ENCODE measurements at places on chromosomes 16 and 17.
A peak's percentile ranks its signal among the peaks of the same experiment; 100 is the strongest.

DNA sequence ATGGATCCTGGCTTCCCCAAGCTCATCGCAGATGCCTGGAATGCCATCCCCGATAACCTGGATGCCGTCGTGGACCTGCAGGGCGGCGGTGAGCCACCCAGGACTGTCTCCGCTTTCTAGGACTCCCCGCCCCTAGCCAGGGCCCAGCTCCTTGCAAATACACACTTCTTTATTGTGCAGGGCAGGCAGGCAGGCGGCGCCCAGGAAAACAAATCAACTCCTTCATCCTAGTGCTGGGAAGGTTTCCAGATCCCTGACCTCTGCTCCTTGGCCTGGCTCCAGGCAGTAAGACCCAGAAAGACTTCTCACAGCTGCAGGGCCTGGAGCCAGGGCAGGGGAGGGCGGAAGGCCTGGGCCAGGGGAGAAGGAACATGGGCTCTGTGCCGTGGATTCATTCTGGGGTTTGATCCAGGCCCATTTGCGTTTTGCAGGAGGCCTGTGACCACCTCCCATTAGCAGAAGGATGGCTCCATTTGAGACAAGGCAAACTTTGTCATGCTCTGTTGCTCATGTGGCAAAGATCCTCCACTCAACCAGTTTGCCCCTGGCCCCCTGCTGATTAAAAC, 6.0 kb upstream of the LPCAT2 start:
- peak; percentile 78 for DNase-seq

GRCh38 chr17:12680407-12680897, 14.8 kb downstream of the MYOCD start:
- no peak for DNase-seq

GRCh38 chr17:76686538-76687297, 24.0 kb downstream of the MXRA7 start:
- DNase-seq: no peak

DNA sequence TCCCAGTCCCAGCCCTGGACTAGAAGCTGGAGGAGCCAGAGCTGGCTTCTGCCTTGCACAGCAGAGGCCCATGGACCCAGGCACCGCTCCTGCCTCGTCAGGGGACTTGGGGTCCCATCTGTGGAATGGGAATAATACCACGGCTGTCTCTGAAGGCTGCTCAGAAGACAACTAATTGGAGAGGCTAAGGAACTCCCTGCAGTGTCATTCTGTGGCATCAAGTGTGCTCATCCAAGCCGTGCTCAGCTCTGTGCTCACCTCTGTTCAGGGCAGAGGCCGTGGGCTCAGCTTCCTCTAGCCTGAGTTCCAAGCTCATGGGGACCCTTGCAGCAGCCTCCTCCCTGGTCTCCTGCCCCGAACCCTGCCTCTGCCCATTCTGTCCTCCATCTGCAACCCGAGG, 31.8 kb downstream of the BEAN1 start:
- no peak for DNase-seq

- DNase-seq: no peak
These were observed 2.5 kb upstream of the CCL2 start for GRCh38 chr17:34252444-34253138.

DNA sequence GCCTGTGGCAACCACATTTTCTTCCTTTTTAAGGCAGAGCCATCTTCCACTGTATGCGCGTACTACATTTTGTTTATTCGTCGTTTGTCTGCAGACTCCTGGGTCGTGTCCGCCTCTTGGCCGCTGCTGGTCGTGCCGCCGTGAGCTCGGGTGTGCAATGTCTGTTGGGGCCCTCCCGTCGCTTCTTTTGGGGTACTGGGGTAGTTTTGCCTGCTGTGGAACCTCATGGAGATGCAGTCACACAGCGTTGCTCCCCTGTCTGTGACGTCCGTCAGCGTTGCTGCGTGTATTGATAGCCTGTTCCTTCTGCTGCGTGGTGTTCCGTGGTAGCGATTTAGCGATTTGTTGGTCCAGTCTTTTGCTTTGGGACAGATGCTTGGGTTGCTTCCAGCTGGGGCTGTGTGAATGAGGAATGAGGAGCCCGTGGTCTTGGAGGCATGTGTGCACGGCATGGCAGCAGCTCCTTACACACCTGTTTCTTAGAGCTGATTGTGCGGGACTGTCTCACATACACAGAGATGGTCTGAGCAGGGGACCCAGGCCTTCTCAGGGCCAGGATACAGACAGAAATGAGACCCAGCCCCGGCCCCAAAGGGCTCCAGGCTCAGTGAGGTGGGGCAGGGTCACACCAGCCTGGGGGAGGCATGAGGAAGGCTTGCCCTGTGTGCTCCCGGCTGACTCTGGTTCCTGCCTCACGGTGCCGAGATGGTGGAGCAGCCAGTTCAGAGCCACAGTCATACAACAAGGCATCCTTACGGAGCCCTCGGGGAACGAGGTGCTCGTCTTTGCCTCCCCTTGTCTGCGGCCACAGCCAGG, 78.4 kb upstream of the GSE1 start:
- DNase-seq: no peak

- no peak for DNase-seq
These were observed 24.0 kb downstream of the PIK3R5 start for GRCh38 chr17:8941520-8941919.

DNA sequence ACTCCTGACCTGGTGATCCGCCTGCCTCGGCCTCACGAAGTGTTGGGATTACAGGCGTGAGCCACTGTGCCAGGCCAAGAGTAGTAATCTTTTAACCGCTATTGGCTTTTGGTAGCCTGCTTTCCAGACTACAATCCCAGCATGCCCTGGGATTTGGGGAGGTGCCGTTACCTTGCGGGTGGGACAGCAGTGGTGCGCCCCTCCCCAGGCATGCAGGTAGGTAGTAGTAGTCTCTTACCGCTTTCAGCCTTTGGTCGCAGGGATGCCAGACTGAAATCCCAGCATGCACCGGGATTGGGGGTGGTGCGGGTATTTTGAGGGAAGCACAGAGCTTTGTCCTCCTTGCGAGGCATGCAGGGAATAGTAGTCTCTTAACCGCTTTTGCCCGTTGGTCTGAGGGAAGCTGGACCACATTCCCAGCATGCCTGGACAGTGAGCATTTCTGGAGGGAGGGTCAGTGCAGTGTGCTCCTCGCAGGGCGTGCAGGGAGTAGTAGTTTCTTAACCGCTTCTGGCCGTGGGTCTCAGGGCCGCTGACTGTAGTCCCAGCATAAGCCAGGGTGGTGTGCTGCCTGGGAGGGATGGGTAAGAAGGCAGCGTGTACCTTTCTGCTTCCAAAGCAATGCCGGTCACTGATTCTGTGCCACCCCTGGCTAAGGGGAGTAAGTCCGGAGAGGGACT, 1686.8 kb downstream of the TP53TG3F start:
- no peak for DNase-seq

- peak; percentile 22 for DNase-seq
These were observed 7.4 kb downstream of the CDK5RAP3 start for GRCh38 chr17:47978324-47978723.

DNA sequence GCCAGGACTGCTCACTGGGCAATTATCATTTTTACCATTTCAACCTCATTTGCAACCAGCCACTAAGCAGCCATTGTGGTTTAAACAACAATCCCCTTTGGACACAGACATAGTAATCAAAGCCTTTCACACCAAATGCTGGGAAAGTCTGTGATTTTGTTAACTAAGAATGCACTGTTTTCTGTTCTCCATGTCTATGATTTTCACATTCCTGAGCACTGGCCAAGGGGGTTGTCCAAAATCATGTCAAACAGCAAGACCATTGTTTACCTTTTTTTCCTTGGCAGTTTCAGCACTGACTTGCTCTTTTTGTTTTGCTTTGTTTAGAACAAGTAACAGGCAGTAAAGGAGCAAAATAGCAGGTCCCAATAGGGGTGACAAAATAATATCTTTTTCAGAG, 106.3 kb upstream of the SIAH1 start:
- no peak for DNase-seq

DNA sequence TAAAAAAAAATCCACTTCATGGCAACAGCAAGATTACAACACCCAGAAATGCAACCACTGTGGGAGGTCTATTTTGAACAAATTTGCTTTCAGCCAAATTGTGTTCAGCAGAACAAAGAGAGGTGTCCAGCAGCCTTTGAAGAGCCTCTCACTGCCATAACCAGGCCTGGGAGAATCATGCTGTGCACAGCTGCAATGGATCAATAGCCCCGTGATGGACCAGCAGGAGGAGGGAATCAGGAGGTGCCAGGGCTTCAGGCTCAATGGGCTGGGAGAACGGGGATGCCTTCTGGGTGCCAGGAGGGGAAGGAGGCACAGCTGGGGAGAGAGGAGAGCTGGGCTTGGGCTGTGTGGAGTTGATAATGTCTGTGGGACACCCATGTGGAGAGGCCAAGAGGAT, 366.2 kb upstream of the EEF2KMT start:
- no peak for DNase-seq

- no peak for DNase-seq
These were observed 7.9 kb upstream of the MFSD6L start for GRCh38 chr17:8806926-8807550.

DNA sequence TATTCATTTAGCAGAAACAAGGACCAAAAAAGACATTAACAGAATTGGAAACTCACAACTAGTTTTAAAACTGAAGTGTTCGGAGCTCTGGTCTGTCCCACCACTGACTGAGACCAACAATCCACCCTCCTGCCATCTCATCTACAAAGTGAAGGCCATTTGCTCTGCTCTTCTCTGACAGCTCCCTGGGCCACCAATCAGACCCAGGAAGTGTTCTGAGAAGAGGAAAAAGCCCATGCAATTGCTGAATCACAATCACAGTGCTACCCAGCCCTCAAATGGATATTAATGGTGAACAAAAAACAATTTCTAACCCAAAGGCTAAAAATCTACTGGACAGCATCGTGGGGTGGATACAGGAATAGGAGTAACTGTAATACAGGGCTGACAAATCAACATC, 2.1 kb downstream of the RPL23 start:
- DNase-seq: no peak

- DNase-seq: no peak
These were observed 28.8 kb downstream of the GINS2 start for GRCh38 chr16:85659805-85660511.

DNA sequence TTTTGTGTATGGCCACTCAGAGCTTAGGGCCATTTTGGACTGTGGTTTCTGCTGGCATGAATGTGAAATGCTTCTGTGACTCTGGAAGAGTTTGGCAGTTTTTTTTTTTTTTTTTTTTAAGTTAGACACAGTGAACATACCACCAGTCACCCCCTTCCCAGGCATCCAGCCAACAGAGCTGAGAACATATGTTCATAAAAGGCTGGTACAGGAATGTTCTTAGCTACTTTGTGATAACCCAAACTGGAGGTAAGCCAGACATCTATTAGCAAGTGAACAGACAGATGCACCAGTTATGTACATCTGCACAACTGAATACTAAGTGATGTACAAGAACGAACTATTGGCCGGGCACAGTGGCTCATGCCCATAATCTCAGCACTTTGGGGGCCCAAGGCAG, 92.7 kb downstream of the ABCC1 start:
- DNase-seq: peak; percentile 71

GRCh38 chr16:82400046-82400445, 226.7 kb upstream of the CDH13 start:
- no peak for DNase-seq

- peak; percentile 93 for DNase-seq
These were observed 26.8 kb upstream of the PRKCA start for GRCh38 chr17:66275651-66276050.

DNA sequence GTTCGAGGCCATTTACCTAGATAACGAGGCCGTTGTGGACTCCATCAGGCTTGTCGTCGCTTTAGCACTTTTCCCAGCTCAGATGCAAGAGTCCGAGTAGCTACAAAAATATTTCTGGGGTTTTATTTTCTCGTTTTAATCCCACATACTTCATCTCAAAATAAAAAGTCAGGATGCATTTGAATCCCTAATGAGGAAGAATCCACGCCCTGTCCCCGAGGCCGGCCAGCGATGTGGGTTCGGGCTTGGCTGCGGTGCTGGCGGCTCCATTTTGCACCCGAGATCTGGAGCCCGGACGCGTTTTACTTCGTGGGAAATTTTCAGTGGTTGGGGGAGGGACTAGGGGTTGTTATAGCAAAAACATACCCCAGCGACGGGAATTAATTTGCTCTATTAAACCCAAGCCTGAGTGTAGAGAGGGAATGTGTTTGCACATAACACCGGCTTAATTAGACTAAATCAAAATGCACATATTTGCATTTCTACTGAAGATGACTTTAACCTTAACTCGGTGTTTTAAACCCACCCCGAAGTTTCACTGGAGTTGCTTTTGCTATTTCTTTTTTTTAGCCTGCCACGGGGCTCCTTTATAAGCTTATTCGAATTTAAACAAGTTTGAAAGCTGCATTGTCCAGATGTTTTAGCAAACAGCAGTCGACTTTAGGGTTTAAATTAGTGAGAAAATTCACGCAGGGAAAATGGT, 4.8 kb downstream of the IRX5 start:
- DNase-seq: no peak

- DNase-seq: no peak
These were observed 825 bp downstream of the METTL9 start for GRCh38 chr16:21600031-21600773.

DNA sequence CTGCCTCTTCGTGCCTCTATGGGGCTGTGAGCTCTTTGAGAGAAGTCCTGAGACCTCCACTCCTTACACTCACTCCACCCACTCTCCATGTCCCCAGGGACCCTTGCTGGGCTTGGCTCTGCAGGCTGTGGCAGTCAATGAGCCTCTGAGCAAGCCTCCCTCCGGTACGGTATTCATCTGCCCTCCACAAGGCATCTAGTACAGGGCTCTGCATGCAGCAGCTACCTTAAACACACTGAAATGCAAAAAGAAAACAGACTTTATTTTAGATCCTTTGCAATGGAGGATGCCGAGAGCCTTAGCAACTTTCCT, 38.9 kb upstream of the SMPD3 start:
- DNase-seq: no peak

GRCh38 chr16:9096416-9096952, 5.0 kb downstream of the HAPSTR1 start:
- DNase-seq: no peak

- no peak for DNase-seq
These were observed 49.4 kb upstream of the NDRG4 start for GRCh38 chr16:58450590-58450989.

DNA sequence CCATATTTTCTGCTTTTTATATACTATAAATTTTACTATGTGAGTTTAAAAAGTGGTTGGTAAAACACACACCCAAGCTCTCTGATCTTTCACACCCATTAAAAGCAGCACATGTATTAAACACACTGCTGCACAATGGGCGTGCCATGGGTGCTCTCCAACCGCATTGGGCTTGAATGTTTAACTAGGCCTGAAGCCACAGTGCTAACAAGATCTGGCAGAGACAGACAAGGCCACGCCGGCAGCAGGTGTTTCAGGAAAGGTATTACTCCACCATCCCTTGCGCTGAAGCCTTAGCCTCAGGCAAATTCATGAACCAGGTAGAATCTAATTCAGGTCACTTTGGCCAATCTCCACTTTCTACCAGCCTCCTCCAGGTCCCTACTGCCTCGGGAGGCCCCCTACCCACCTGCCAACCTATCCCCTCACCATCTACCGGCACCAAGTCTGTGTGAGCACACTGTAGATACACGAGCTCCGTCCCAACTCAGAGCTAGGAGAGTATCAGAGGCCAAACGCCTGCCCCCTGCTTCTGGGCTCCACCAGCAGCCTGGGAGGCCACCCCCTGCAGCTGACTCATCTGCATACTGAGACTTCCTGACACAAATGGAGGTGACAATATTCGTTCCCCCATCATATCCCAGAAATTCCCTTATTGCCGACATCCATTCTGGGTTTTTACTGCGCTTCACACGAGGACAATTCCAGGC, 95.0 kb downstream of the ADCY9 start:
- no peak for DNase-seq

Measured in HFF-Myc (cell line).